ENCODE measurements at places on chromosomes 3 and 15.

GRCh38 chr3:156358232-156358631 is 196.7 kb downstream of the SSR3 start:
- no peak for DNase-seq

GRCh38 chr3:73768524-73769308 is 144.0 kb upstream of the PDZRN3 start:
- no peak for DNase-seq

DNA sequence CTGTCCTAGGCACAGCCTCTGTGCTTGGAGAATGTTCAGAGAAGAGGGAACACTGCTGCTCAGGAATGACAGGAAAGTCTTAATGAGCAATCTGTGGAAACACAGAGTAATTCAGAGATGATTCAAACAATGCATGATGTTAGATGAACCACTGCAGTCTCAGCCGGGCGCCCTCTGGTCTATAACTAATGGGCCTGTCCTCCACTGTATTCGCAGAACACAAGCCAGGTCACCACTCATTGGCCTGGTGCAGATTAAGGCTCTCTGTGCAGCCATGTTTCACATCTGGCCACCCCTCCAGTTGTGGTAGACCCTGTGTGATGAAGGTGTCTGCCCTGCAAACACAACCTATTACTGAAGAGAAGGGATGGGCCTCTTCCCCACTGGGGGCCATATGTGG is 281.7 kb upstream of the ROPN1 start:
- no peak for DNase-seq

GRCh38 chr3:178975320-178975719 is 96.3 kb downstream of the ZMAT3 start:
- DNase-seq = no peak

DNA sequence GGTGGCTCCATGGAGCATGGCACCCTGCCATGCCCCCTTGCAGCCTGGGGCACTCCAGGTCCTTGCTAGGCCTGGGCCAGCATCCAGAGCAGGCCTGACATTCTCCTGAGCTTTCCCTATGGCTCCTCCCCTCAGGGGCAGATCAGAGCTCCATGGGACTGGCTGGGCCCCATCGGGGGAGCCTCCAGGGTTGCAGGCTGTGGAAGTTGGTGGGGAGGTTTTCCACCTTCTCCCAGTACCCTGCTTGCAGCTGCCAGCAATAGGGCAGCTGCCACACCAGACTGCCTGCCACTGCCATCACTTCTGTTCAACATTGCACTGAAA is 75.7 kb upstream of the TP63 start:
- no peak for DNase-seq

DNA sequence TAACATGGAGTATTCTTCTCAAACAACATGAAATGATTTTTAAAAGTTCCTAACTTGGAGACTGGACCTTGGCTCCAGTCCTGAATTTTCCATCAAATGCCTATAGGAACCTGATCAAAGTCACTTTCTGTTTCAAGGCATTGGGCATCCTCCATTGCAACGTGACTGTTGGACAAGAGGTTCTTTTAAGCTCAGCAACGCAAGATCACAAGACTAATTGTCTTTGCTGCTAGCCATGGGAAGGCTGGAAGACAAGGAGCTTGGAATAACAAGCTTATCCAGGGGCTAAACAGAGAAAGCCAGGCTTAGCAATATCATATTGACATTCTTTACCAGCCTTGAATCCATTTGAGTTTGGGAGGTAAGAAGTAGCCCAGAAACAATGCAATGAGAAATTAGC is 48.3 kb downstream of the SST start:
- DNase-seq = no peak

- DNase-seq = no peak
Measured at GRCh38 chr15:33160581-33161165, 33.8 kb downstream of the FMN1 start.

DNA sequence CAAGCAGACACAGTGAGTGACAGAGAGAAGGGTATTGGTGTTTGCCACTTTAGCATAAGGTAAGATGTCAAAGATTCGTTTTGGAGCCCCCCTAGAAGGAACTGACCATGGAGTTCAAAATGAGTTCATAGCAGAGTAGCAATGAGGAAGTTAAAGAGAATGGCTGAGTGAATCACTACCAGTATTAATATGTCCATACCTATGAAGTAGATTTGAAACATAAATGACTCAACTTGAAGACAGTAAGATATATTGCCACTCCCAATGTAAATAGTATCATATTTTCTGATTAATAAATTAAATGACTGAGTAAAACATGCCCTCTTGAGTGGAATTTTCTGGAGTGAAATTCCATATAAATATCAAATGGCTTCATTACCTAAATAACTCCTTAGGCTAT is 675.1 kb downstream of the NLGN1 start:
- DNase-seq = no peak

- DNase-seq = no peak
Measured at GRCh38 chr3:134084242-134084950, 54.7 kb upstream of the SLCO2A1 start.

DNA sequence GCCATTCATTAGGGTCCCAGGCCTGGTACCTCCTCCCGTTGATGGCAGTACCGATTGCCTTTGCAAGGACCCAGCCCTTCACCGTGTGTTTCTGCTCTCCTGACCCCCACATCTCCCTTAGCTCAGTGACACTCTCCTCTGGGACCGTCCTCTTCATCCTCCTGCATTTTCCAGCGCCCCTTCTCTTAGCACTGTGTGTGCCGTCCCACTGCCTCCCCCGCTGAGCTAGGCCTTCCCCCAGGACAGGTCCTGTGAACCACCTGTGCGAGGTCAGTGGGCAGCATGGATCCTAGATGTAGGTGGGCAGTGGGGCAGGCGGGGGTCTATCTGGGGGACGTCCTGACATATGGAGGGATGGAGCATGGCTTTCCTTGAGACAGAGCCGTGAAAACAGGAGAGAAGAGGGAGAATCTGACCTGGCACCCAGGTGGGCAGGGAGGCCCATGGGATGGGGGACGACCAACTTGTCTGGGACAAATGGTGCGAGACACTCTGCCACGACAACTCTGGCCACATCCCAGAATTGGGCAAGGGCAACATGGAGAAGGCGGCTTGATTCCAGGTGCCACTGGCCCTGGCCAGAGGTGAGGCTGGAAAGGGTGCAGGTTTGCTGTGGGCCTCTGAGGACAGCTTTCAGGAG is 87.7 kb upstream of the ALDH1L1 start:
- no peak for DNase-seq

DNA sequence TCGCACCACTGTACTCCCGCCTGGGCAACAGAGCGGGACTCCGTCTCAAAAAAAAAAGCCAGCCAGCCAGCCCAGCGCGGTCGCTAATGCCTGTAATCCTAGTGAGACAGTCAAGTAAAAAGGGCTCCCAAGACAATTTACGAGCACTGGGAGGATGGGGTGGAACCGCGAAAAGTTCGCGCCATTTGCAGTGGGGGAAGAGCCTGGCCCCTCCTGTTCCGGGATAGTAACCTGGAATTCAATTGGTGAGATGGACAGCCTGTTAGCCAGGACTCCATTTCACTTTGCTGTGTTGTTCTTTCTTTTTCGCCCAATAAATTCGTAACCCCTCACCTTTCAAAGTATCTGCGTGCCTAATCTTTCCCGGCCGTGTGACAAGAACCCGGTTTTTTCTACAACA is 19.5 kb downstream of the SLC4A7 start:
- DNase-seq = no peak

GRCh38 chr3:154775821-154776548 is 304.1 kb upstream of the MME start:
- no peak for DNase-seq

- no peak for DNase-seq
Measured at GRCh38 chr3:37751967-37752648, 109.6 kb upstream of the CTDSPL start.

GRCh38 chr3:126493739-126494138 is 18.0 kb upstream of the ZXDC start:
- no peak for DNase-seq

DNA sequence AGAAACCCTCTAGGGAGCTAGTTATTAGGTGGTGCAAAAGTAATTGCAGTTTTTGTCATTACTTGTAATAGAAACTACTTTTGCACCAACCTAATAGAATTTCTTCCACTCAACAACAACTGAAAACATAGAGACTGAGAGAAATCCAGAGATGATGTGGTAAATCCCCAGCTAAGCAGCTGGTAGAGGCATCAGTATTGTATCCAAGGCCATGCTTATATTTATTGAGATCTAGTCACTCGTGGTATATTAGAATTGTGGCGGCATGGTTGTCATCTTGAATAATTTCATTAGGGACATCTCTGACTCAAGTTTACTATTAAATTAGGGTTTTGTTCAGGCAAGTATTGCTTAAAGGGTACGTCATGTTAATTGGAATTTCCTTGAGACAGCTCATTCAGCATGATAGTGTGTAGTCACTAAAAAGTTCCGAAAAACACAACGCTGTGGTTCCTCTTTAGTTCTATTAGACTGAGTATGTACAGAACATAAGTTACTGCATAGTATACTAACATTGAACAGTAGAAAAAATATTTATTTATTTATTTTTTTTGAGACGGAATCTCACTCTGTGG is 35.3 kb downstream of the PAK2 start:
- DNase-seq = no peak

- no peak for DNase-seq
Measured at GRCh38 chr3:114418724-114419543, 125.1 kb downstream of the TIGIT start.

GRCh38 chr15:36882487-36883131 is 217.7 kb downstream of the MEIS2 start:
- no peak for DNase-seq

DNA sequence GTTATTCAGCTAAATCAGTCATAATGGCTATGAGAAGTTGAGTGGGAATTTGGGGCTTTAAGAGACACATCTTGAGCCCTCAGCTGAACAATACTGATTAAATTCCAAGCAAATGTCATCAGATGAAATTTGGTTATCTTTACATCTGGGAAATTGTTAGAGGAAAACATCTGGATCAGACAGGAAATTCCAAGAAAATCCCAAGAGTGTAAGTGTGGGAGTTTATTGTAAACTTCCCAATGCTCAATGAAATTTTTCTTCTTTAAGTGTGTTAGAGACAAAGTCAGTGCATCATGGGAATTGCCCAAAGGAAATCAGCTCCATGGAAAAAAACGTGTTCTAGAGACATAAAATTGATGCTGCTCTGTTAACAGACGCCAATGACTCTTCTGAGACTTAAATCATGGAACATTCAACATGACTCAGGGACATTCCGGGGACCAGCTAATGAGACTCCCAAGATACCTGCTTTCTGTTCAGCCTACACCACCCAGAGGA is 19.8 kb upstream of the DCLK3 start:
- no peak for DNase-seq
